ENCODE measurements at places on chromosomes 12 and 14. TPM values are rescaled to one million over a fixed set of nuclear protein-coding genes. Genes with fewer than 3 reads are reported as not detected.

GRCh38 chr14:81235096-81235495, 14.3 kb upstream of the GTF2A1 start:
- no peaks in the 10 kb centered on the region for H3K36me3 ChIP-seq

DNA sequence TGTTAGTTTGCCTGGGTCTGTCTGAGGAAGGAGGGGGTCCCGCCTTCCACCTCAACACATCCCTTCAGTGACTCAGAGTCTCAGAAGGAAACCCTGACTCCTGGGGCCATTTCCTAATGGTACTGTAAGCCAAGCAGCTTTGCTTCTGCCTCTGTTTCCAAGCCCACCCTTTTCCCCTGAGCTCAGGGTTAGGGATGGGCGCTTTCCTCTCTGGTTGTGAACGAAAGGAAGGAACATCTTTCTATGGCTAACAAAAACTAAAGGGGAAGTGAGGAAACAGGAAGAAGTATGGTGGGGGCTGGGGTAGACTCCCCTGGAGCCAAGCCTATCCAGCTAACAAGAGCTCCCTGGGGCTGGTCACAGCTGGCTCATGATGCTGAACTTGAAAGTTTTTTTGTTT, 11.6 kb upstream of the UNC119B start:
- H3K27ac ChIP-seq: no peak overlapping the region
- no peak overlapping the region for H3K4me3 ChIP-seq
- H3K27me3 ChIP-seq: no peaks in the 10 kb centered on the region
- peaks cover 35% of the 10 kb centered on the region for H3K36me3 ChIP-seq
- DNase-seq: no peak

INHBC gene
- not detected for total RNA-seq

GRCh38 chr12:45381351-45381750, 165.5 kb downstream of the ANO6 start:
- DNase-seq: no peak
- H3K36me3 ChIP-seq: peaks cover 22% of the 10 kb centered on the region
- H3K27me3 ChIP-seq: no peaks in the 10 kb centered on the region

GRCh38 chr14:61599942-61600341, 95.4 kb upstream of the HIF1A start:
- H3K4me3 ChIP-seq: no peak overlapping the region
- peaks cover 33% of the 10 kb centered on the region for H3K4me1 ChIP-seq
- H3K27me3 ChIP-seq: no peaks in the 10 kb centered on the region
- no peak overlapping the region for H3K27ac ChIP-seq
- no peaks in the 10 kb centered on the region for H3K36me3 ChIP-seq

ARHGAP9 gene
- total RNA-seq: 2.8 TPM

Measured in progenitor cell of endocrine pancreas (in vitro differentiated cells).